ENCODE measurements at places on chromosomes 1 and 21.

DNA sequence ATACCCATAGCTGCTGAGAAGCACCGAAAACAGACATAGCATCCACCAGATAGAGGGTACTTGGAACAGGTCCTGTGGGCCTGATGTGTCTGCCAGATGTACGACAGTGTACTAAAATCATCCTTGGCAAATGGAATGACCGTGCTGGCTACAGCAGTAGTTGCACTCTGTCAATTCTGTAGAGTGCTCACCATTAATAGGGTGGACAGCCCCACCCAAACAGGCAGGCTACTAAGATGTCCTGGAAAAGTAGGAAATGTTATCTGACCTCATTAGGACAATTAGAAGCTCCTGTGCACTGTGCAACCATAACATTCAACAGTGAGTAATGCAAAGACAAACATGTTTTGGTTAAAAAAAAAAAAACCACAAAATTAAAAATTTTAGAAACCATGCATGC is 106.2 kb downstream of the PTPN14 start:
- no peaks in the 10 kb centered on the region for H3K36me3 ChIP-seq
- no peaks in the 10 kb centered on the region for H3K4me1 ChIP-seq

- no peak overlapping the region for H3K27ac ChIP-seq
- no peaks in the 10 kb centered on the region for H3K36me3 ChIP-seq
- DNase-seq, result no peak
- H3K4me3 ChIP-seq, result no peak overlapping the region
- H3K27me3 ChIP-seq, result peaks cover 37% of the 10 kb centered on the region
These were observed 125.9 kb downstream of the RIPK4 start for GRCh38 chr21:41640748-41641509.

- no peak overlapping the region for H3K27ac ChIP-seq
- no peak overlapping the region for H3K4me3 ChIP-seq
- H3K36me3 ChIP-seq, result no peaks in the 10 kb centered on the region
- peaks cover 3% of the 10 kb centered on the region for H3K4me1 ChIP-seq
These were observed 82.2 kb upstream of the DIRAS3 start for GRCh38 chr1:68132426-68133130.

- no peak overlapping the region for H3K4me3 ChIP-seq
- H3K27me3 ChIP-seq, result no peaks in the 10 kb centered on the region
- peaks cover 61% of the 10 kb centered on the region for H3K36me3 ChIP-seq
- no peak overlapping the region for H3K27ac ChIP-seq
- peaks cover 13% of the 10 kb centered on the region for H3K4me1 ChIP-seq
These were observed 47.6 kb downstream of the PKN2 start for GRCh38 chr1:88731475-88732269.

DNA sequence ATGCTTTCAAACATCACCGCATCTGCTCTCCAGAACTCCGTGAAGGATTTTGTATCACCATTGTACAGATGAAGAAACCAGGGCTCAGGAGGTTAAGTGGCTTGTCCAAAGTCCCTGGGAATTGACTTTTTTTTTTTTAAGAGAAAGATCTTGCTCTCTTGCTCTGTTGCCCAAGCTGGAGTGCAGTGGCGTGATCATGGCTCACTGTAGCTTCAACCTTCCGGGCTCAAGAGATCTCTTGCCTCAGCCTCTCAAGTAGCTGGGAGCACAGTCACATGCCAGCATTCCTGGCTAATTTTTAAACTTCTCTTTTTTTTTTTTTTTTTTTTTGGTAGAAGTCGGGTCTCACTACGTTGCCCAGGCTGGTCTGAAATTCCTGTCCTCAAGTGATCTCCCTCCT is 6.9 kb upstream of the TAS1R2 start:
- no peak for DNase-seq
- peaks cover 30% of the 10 kb centered on the region for H3K27me3 ChIP-seq
- no peaks in the 10 kb centered on the region for H3K36me3 ChIP-seq

GRCh38 chr1:116257341-116257767 is 115.7 kb upstream of the ATP1A1 start:
- H3K4me3 ChIP-seq, result no peak overlapping the region
- H3K4me1 ChIP-seq, result peaks cover 6% of the 10 kb centered on the region
- no peaks in the 10 kb centered on the region for H3K36me3 ChIP-seq
- no peak for DNase-seq
- H3K27me3 ChIP-seq, result peaks cover 16% of the 10 kb centered on the region

GRCh38 chr1:42957880-42958487 is 684 bp downstream of the SLC2A1 start:
- peaks cover 36% of the 10 kb centered on the region for H3K36me3 ChIP-seq
- H3K4me3 ChIP-seq, result peak overlapping the region; percentile 93
- peak overlapping the region; percentile 96 for H3K27ac ChIP-seq
- peaks cover 50% of the 10 kb centered on the region for H3K4me1 ChIP-seq
- peak; percentile 66 for DNase-seq
- H3K27me3 ChIP-seq, result no peaks in the 10 kb centered on the region

- no peak for DNase-seq
- H3K27ac ChIP-seq, result no peak overlapping the region
- H3K4me1 ChIP-seq, result peaks cover 23% of the 10 kb centered on the region
- H3K27me3 ChIP-seq, result peaks cover 12% of the 10 kb centered on the region
- no peak overlapping the region for H3K4me3 ChIP-seq
These were observed 54.7 kb upstream of the ABCG1 start for GRCh38 chr21:42164064-42164789.

- no peak for DNase-seq
- H3K27ac ChIP-seq, result no peak overlapping the region
- H3K27me3 ChIP-seq, result no peaks in the 10 kb centered on the region
These were observed 933.4 kb downstream of the PLA2G4A start for GRCh38 chr1:187762118-187762517.

GRCh38 chr21:42913476-42913875 is 12.0 kb downstream of the ERVH48-1 start:
- peak overlapping the region; percentile 37 for H3K27ac ChIP-seq
- H3K36me3 ChIP-seq, result peaks cover 13% of the 10 kb centered on the region
- no peaks in the 10 kb centered on the region for H3K27me3 ChIP-seq

GRCh38 chr1:26721669-26722355 is 26.0 kb downstream of the ARID1A start:
- H3K4me1 ChIP-seq, result peaks cover 93% of the 10 kb centered on the region
- no peak for DNase-seq
- H3K27ac ChIP-seq, result peak overlapping the region; percentile 39
- H3K36me3 ChIP-seq, result peaks cover 42% of the 10 kb centered on the region

- no peaks in the 10 kb centered on the region for H3K4me1 ChIP-seq
- no peak overlapping the region for H3K4me3 ChIP-seq
- H3K27ac ChIP-seq, result no peak overlapping the region
- H3K27me3 ChIP-seq, result no peaks in the 10 kb centered on the region
- DNase-seq, result no peak
These were observed 221.9 kb downstream of the GIPC2 start for GRCh38 chr1:78267513-78268218.

GRCh38 chr1:218361298-218362065 is 16.3 kb downstream of the TGFB2 start:
- DNase-seq, result no peak
- H3K4me1 ChIP-seq, result no peaks in the 10 kb centered on the region
- H3K36me3 ChIP-seq, result no peaks in the 10 kb centered on the region
- H3K4me3 ChIP-seq, result no peak overlapping the region
- no peak overlapping the region for H3K27ac ChIP-seq

- H3K36me3 ChIP-seq, result no peaks in the 10 kb centered on the region
- no peak overlapping the region for H3K27ac ChIP-seq
- H3K27me3 ChIP-seq, result peaks cover 5% of the 10 kb centered on the region
These were observed 159.8 kb upstream of the KCNJ6 start for GRCh38 chr21:38075833-38076587.

DNA sequence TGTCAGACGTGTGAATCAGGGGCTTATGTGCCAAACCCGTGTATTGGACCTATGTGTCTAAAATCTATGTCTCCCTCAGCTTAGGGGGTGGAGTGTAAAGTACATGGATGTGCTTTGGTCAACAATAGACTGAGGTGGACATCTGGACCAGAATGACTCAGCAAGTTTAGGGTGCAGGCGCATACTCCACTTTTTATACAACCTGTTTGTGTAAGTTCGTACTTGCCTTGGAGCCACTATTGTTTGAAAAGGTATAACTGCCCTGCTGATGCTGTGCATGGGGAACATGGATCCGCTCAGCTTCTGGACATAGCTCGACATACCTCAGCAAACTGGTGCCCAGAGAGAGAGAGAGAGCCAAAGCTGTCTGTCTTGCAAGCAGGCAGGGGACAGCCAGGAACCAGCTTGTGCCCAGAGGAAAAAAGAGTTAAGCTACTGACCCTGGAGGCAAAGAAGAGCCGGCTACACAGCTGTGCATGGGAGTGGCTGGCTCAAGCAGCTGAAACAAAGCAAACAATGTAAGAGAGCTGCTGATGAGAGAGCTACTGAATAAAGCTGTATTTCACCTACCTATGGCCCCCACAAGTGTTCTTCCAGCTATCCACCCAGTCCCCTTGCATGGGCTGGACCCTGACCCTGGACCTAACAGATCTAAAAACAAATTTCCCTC is 41.2 kb downstream of the GJA5 start:
- no peak for DNase-seq
- H3K36me3 ChIP-seq, result peaks cover 4% of the 10 kb centered on the region
- H3K4me1 ChIP-seq, result peaks cover 4% of the 10 kb centered on the region
- H3K27me3 ChIP-seq, result peaks cover 32% of the 10 kb centered on the region

DNA sequence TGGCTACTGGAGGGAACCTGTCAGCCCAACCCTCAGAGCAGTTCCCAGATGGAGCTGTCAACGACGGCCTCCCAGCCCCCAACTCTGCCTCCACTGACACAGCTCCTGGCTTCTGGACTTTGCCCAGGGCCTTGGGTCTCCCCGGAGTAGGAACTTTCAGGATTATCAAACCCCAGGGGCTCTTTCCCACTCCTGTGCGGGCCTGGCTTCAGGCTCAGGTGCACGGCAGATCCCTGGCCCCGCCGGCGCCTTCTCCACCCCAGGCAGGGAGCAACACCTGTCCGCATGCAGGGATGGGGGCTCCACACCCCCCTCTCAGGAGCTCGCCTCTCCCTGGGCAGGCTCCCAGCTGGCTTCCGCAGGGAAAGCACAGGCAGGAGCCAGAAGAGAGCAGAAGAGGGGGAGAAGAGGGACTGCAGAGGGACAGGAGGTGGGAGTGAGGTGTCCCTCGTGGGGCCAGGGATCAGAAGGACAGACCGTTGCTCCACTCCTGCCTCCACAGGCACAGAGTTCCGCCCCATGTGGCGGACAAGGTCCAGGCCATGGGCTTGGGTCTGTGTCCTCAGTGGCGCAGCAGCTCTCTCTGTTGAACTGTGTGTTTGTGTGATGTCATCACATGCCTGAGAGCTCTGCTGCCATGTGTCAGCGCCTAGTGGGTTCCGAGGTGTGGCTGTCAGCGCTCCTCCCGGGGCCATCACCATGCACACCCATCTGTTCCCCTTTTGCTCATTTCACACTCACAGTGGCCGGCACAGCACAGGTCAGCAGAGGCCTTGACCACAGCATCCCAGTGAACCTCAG is 107.7 kb downstream of the PDE9A start:
- no peaks in the 10 kb centered on the region for H3K36me3 ChIP-seq
- DNase-seq, result no peak
- no peak overlapping the region for H3K4me3 ChIP-seq
- H3K27me3 ChIP-seq, result peaks cover 5% of the 10 kb centered on the region
- no peaks in the 10 kb centered on the region for H3K4me1 ChIP-seq

All from stimulated activated naive B cell treated with anti-CD40 and anti-IgM and Interleukin-4, amounts not matched to agents 10 μg/mL and 1 μg/mL and 100 μg/mL, for 72 hours (primary cell).